ENCODE measurements at places on chromosomes 2 and 18.

DNA sequence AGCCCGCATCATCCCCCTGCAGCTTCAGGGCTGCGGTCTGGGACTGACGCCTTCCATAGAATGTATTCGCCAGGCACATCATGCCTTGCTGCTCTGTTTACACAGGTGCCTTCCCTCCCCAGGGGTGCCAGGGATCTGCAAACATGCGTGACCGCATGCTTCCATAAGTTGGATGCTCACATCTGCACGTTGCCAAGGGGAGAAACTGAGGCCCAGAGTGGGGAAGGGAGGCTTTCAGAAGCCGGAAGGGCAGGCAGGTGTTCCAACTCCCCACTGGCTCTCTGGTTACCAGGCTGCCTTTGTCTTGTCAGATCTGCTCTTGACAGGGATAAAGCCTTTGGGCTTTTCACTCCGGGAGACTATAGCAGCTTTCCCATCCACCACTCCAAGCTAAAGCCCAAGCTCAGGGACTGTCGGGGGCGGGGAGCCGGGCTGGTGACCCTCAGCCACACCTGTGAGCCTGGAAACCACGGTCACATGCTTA is 125.8 kb upstream of the TNP1 start:
- DNase-seq = peak; percentile 9

GRCh38 chr2:126766295-126766968 is 110.5 kb downstream of the GYPC start:
- DNase-seq = no peak

DNA sequence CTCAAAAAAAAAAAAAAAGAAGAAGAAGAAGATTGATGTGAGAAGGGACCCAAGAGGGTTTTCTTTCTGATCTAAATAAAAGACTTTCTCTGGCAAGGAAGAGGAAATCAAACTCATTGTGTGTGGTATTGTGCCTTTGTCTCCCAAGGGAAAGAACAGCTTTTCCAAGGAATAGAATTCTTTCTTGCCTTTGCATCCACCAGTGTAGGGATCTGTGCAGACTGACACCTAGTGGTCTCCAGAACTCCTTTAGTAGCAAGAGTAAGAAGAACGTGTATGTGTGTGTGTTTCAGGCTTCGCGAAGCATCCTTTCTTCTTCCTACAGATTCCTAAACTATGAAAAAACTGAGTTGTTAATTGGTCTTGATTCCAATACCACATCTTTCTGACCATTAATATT is 33.5 kb upstream of the CRIM1 start:
- DNase-seq = no peak

DNA sequence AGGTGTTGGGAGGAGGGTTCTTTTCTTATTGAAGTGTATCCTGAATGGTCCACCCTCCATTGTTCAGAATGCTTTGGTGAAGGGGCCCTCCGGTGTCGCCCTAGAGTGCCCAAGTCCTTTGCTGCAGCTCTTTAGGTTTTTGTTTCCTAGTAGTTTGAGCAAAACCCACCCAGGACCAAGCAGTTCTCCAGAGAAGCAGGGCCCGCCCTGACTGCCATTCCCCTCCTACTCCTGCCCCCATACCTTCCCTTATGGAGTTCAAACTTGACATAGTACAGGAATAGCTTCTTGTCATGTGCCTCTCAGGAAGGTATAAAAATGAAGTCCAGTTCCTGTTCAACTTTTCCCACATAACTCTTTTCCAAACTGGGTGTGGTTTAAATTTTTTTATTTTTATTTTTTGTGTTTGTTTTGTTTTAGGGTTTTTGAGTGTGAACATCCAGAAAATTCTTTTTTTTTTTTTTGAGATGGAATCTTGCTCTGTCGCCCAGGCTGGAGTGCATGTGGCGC is 5.6 kb downstream of the MERTK start:
- DNase-seq = no peak

DNA sequence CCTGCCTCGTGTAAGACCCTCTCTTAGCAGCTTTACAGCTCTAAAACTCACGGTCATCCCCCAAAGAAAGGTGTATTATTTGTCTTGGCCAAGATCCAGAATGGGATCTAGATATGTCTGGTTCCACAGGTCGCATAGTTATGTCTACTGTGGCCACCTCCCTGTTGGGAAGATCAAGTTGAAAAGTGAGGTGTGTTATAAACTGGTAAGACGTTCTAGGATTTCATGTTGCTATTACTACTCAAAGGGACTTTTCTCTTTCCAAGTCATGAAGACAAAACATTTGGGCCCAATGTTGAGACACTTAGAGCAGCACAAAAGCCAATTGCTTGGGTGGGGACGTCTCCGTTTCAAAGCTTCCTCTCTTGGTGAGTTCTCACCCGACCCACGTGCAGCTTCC is 766.0 kb downstream of the RNF144A start:
- DNase-seq = no peak

GRCh38 chr18:57336343-57336742 is 16.0 kb upstream of the ST8SIA3 start:
- DNase-seq = no peak

DNA sequence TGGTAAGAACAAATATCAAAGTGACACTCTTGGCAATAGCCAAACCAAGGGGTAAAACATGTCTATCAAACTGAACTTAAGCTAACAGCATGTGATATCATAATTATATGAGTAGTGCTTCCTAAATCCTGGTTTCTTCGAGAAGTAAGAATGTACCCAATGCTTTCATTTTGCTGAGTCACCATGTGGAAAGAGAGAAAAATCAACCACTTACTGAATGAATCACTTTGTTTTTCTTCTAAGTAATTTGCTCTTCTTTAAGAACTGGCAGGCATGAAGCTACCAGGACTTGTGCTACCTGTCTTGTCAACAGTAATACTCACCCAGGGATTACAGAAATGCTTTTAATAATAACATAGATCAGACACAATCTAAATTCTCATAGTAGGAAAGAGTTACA is 19.0 kb upstream of the DUSP19 start:
- no peak for DNase-seq

GRCh38 chr18:24983566-24984139 is 368.3 kb downstream of the ZNF521 start:
- DNase-seq = no peak

GRCh38 chr18:40685219-40685618 is 1269.8 kb upstream of the PIK3C3 start:
- DNase-seq = no peak

DNA sequence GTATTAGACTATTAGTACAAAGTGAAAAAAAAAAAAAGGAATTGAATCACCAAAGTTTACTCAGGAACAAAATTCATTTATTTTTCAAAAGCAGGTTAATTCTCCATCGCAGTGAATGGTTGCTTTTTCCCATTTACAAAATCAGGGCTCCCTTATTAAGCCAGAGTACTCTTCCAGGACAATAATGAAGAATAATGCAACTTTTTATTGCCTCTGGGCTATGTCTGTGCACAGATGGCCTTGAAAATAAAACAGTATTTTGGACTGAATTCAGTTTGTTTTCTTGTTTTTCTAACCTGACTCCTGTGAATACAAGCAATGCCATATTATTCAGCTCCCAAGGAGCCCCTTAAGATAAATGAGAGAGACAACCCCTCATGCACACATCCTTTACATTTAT is 246.8 kb downstream of the KCNS3 start:
- no peak for DNase-seq

DNA sequence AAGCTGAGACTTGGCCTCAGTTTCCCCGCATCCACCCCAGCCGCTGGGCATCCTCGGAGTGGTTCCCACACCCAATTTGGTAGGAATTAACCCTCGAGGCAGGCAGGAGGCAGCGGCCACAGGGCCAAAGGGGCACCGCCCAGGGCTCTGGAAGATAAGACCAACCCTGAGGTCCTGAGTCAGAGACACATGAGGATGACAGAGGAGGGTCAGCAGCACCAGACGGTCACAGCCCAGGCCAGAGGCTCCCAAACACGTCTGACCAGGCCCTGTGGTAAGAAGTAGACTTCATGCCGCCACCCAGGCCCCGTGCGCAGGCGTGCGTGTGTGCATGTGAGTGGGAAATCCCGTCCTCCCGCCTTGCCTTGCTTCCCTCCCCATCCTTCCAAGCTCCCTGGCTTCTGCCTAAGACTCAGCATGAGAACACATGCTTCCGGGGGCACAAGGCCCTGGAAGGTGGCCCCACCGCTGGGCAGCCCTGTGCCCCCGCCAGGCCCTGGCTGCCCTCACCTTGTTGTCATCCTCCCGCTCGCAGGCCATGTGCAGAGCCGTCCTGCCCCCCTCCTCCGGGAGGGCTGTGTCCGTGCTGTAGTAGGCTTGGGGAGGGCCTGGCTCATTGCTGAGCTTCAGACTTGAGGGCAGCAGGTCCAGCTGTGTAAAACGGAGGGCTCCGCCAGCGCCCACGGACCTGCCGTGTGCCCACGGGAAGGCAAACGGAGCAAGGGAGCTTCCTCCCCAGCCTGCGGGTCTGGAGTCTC is 46.3 kb downstream of the ANKMY1 start:
- no peak for DNase-seq

- DNase-seq = no peak
Measured at GRCh38 chr2:181250691-181251090, 206.5 kb upstream of the ITGA4 start.

DNA sequence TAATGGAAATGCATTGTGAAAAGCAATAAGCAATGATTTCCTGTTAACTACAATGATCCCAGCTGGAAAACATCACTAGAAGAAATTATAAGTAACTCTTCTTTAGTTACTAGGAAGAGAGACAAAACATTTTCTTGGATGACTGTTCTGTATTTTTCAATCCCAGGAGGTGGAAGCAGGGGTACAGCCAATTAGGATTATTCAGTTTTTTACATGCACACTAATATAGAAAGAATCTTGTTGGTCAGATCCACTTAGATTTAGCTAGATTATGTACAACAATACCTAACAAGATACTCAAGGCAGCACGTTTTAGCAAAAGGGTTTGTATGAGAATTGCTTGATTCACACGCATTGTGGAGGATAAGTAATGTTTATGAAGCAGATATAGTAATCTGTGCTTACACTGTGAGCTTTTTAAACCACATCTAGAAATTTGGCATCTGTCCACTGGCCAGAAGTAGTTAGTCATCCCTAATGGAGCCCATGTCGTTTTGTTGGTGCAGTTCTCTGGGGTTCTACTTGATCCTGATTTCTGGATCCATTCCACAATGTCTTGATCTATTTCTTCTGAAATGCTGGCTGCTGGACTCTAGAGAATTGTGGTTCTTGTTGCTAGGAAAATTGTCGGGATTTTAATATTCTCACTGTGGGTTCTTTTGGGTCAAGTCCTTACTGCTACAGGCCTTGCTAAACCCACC is 199.7 kb downstream of the ADCYAP1 start:
- DNase-seq = no peak

GRCh38 chr18:48939205-48940097 is 11.3 kb downstream of the SMAD7 start:
- no peak for DNase-seq

DNA sequence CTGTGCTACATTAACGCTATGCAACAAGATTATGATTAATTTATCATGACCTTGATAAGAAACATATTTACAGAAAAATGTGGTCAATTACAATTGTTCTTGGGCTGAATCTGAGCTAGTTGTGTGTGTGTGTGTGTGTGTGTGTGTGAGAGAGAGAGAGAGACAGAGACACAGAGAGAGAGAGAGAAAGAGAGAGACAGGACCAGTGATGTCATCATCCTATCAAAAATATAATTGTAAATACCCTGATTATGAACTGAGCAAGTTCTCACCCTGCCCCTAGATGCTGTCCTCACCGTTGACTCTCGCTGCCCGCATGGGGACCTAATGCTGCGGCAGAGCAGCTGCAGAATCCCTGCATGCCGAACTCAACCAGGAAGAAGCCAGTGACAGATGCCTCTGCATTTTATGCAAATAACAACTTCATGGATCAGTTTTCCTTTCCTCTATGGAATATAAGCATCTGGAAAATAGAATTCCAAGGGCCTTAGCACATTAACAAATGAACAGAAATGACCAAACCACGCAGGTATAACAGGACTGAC is 512.5 kb downstream of the PLCL1 start:
- no peak for DNase-seq

GRCh38 chr18:76484749-76485387 is 10.2 kb downstream of the ZNF516 start:
- no peak for DNase-seq

- no peak for DNase-seq
Measured at GRCh38 chr2:237931205-237931721, 35.6 kb upstream of the UBE2F start.

Measured in neuronal stem cell (in vitro differentiated cells).